ENCODE measurements at places on chromosomes 3 and 15. TPM values are rescaled to one million over a fixed set of nuclear protein-coding genes. Genes with fewer than 3 reads are reported as not detected.
A peak's percentile ranks its signal among the peaks of the same experiment; 100 is the strongest.

DNA sequence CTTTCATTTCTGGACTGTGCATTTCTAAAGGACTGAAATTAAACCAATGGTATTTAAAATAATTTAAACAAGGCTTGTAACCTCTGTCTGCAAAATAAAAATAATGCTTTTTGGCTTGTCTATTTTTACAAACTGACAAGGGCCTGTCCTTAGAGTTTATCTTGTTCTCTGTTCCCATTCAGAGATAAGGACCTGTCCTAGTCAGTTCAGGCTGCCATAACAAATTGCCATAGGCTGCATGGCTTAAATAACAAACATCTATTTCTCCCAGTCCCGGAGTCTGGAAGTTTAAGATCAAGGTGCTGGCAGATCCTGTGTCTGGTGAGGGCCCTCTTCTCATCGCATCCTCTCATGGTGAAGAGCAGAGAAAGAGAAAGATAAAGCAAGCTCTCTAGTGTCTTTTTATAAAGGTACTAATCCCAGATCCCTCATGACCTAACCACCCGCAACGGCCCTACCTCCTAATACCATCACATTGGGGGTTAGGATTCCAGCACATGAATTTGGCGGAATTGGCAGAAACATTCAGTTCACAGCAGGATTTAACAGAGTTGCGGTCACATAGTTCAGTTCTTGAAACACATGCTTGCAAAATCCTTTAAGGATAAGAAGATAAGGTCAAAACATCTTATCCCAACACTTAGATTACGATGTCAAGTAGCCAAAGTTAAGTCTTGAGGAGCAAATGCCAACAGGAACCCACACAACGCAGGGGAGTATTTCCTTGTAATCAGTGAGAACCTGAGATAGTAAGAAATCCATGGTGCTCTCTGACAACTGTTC, 17.8 kb downstream of the KBTBD8 start:
- no peak for DNase-seq

CEP70 gene
- total RNA-seq: 46.3 TPM

IMPG2 gene
- 0.29 TPM for total RNA-seq

- DNase-seq: no peak
Observed at GRCh38 chr3:171970301-171970788, 69.0 kb upstream of the FNDC3B start.

GRCh38 chr15:80977627-80978036, 12.0 kb downstream of the MESD start:
- DNase-seq: peak; percentile 74
